ENCODE measurements at places on chromosomes 2 and 18.

- DNase-seq = no peak
These were observed 20.2 kb downstream of the NRXN1 start for GRCh38 chr2:51011693-51012092.

DNA sequence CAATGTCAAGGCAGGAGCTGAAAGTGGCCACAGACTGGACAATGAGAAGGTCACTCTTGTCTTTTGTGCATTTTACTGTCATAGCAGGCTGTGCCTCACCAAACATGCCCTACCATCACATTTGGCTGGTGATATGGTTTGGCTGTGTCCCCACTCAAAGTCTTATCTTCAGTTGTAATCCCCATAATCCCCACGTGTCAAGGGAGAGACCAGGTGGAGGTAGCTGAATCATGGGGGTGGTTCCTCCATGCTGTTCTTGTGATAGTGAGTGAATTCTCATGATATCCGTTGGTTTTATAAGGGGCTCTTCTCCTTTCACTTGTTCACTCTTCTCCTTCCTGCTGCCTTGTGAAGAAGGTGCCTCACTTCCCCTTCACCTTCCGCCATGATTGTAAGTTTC lies 49.6 kb upstream of the STPG4 start:
- no peak for DNase-seq

GRCh38 chr2:47038656-47039488 lies 116.2 kb downstream of the STPG4 start:
- DNase-seq = no peak

- no peak for DNase-seq
These were observed 8.0 kb upstream of the GMPPA start for GRCh38 chr2:219490600-219491130.

DNA sequence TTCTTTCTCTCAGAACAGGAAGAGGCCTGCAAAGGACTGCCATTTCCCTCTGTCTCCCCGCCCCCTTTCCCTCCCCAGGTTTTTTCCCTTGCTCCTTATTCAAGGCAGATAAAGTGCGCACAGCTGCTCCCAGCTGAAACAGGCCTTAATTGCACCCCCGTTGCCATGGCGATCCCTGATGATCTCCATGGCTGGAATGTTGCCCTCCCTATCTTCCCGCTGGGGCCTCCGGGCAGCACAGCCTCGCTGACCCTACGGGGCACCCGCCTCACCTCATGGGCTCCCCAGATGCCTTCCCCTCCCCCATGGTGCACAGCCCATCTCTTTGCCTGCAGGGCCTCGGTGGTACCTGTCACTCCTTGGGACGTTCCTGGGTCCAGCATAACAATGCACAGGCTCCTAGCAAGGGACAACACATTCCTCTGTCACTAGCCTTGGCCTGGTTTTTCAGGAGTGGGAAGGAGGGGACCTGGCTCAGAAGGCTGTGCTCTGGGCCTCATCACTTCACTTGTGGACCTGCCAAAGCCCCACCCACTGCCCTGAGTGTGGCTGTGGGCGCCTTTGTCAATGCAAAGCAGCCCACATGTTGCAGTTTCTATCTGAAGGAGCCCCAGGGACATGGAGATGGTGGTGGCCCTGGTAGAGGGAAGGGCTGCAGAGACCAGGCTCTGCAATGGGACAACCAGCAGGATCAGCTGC lies 115.0 kb downstream of the CELF4 start:
- no peak for DNase-seq

DNA sequence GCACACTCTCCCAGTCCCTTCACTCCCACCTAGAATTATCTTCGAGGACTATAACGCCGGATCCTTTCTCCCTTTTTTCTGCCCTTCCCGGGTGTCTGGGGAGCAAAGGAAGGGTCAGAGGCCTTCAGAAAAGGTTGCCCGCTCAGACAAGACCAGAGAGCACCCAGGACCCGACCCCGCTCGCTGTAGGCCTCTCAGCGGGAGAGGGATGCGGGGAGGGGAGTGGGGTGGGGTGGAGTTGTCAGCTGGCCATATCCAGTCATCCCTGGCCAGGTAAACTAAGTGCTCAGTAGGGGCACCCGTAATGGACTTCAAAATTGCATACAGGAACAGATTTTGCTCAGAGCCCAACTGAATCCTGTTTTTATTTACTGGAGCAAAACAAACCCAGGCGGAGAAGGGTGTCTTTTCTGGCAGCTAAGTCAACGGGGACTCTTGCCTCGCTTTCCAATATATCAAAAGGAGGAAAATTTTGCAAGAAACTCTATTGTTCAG lies 65.0 kb downstream of the NOL4 start:
- DNase-seq = no peak

- no peak for DNase-seq
These were observed 438.2 kb downstream of the MEIS1 start for GRCh38 chr2:66872986-66873754.

DNA sequence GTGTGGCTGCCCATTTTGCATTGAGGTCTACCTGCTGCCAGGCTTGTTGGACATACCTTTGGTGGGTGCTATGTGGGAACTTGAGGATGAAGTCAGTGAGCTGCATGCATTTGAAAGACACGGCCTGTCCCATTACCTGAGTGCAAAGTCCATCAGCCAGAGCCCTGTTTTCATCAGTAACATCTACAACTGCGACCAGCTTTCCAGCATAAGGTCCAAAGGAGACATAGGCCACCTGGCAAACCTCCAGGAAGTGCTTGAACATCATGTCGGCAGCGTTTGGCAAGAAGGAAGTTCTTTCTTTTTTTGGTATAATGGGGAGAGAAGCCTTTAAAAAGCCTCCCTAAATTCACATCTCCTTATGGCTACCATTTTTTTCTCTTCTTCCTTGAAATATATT lies 143.1 kb downstream of the FAM161A start:
- no peak for DNase-seq

DNA sequence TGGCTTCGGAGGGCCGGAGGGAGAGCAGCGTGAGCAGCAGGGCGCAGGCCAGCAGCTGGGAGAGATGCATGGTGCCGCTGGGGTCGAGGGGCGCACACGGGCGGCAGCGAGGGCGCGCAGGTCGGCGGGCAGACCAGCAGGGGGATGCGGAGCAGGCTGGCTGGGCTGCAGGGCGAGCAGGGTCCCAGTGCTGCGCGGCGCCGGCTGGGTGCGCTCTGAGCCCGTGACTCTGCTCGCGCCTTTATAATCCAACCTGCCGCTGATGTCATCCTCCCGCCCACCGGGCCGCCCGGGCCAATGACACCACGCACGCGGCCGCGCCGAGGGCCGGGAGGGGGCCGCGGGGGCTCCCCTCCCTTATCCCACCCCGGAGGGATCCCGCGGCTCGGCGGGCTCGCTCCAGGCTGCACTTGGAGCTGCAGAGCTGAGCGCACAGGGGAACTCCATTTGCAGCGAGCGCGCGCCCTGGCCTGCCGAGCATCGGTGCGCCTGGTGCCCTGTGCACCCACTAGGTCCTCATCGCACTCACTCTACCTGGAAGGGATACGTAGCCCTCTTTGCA lies at the start of gene NPPC:
Gene NPPC (minus strand): TSS at position 217 of the 562 bp plus-strand sequence. CDS start 147 bp downstream, at position 70.
- peak; percentile 62 for DNase-seq

- no peak for DNase-seq
These were observed 22.8 kb downstream of the EHD3 start for GRCh38 chr2:31256611-31257382.

Measured in GM12892 (cell line).